ENCODE measurements at places on chromosomes 3 and 15. TPM values are rescaled to one million over a fixed set of nuclear protein-coding genes. Genes with fewer than 3 reads are reported as not detected.

Gene LRRC3B
- not detected for total RNA-seq

Gene ASB14
- not detected for total RNA-seq

Gene SCG5
- total RNA-seq, result 1.9 TPM

Gene RGMA
- total RNA-seq, result 0.49 TPM

Gene SKIL
- 23.4 TPM for total RNA-seq

Gene SNX22
- 1.2 TPM for total RNA-seq

Gene IMP3
- total RNA-seq, result 125 TPM

All from A549 treated with AZD2906 at 1 μM for 4 hours (cell line).